SHP77 (cell line): ENCODE measurements at places on chromosomes 7 and 10.

DNA sequence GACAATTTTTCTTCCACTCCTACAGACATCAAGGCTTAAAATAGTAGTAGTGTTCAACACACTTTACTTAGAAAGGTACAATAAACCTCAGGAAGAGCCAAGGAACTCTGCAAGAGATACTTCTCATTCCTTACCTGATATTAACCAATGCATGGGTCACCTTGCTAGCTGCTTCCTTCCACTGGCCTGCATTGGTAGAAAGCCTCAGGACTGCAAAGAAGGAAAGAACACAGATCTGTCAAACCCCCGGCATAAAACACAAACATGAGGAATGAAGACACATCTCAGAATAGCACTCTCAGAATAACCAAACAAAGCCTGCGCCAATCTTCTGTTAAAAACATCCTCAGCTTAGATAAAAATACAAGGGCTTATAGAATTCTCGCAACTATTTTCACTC is 96.1 kb upstream of the KCNIP2 start:
- no peak for DNase-seq

DNA sequence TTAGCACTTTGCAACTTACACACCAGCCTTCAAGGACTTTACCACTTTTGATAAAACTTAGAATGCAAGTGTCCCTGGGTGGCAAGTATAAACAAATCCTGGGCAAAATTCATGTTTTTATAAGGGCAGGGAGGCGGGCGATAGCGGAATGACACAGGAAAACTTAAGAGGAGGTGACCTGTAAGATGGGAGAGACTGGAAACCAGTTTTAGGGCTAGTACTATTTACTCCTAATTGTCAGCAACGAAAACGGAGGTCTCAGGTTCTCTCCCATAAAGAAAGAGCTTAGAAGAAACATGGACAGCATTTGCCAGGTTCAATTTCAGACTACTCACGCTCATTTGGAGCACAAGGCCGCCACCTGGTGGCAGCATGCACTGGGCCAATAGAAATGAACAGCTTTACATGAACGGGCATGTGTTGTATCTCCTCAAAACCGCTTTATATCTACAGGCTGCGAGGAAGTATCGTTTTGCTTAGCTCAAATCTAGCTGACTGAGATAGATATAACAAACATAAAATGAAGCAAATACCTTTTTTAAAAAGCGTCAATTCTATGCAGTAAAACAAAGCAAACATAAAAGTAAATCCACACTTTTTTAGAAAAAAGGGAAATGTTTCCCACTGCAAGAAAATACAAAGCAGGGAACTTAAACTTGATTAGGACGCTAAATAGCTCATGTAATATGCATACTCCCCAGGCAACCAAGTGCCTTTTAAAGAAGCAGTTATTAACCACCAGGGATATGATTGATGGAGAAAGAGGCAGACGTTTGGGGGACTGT is 37.6 kb upstream of the SVOPL start:
- DNase-seq = peak; percentile 83

GRCh38 chr10:29407280-29407858 is 118.5 kb downstream of the LYZL1 start:
- no peak for DNase-seq

- peak; percentile 76 for DNase-seq
Measured at GRCh38 chr10:42475168-42476098, 162.9 kb downstream of the ZNF33B start.

GRCh38 chr7:151660141-151660540 is 140.4 kb upstream of the RHEB start:
- no peak for DNase-seq

GRCh38 chr7:29381206-29382094 is 182.2 kb upstream of the PRR15 start:
- no peak for DNase-seq

GRCh38 chr7:80869821-80870751 is 48.8 kb downstream of the SEMA3C start:
- DNase-seq = no peak

DNA sequence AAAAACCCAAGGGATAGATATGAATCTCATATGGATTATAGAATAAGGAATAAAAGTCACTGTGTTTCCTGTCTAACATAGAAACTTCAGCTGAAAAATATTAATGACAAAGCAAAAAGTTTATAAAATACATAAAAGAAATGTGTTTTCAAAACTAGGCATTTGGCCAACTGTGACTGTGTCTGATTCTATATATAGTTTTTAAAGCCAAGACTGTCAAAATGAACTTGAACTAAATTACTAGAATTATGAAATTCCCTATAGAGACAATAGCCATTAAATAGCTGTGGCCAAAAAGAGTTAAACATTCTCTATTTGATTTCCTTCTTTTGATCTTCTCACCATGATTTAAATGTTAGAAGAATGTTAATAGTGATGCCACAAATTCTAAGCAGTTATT is 311.2 kb upstream of the SEMA3D start:
- no peak for DNase-seq

- no peak for DNase-seq
Measured at GRCh38 chr7:23598296-23598695, 1.1 kb downstream of the CCDC126 start.

GRCh38 chr7:41065663-41066062 is 637.2 kb downstream of the INHBA start:
- no peak for DNase-seq

- DNase-seq = no peak
Measured at GRCh38 chr7:123944395-123944794, 19.4 kb downstream of the SPAM1 start.

- no peak for DNase-seq
Measured at GRCh38 chr7:157442456-157442855, 105.7 kb downstream of the DNAJB6 start.

DNA sequence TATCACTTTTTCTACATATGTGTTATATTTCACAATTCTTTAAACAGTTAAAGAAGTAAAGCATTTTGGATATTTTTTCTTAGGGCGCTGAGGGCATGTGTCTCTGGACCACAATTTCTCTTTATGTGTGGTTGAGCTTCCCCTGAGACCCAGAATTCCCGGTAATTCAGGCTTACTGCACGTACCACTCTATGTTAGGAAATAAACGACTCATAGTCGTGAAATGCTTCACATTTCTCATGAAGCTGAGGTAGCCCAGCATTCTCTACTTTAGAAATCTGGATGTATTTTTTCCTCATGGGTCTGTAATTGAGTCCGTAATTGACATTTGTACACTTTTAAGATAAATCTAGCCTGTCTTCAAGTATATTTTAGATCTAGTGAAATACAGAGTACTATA is 170.6 kb downstream of the FZD1 start:
- no peak for DNase-seq

- no peak for DNase-seq
Measured at GRCh38 chr10:123634221-123634620, 31.9 kb upstream of the GPR26 start.

GRCh38 chr7:70890147-70890969 is 241.6 kb upstream of the GALNT17 start:
- DNase-seq = no peak

GRCh38 chr7:1401011-1401410 is 58.3 kb downstream of the MICALL2 start:
- no peak for DNase-seq

- DNase-seq = no peak
Measured at GRCh38 chr7:78017591-78018100, 219.1 kb downstream of the PHTF2 start.

DNA sequence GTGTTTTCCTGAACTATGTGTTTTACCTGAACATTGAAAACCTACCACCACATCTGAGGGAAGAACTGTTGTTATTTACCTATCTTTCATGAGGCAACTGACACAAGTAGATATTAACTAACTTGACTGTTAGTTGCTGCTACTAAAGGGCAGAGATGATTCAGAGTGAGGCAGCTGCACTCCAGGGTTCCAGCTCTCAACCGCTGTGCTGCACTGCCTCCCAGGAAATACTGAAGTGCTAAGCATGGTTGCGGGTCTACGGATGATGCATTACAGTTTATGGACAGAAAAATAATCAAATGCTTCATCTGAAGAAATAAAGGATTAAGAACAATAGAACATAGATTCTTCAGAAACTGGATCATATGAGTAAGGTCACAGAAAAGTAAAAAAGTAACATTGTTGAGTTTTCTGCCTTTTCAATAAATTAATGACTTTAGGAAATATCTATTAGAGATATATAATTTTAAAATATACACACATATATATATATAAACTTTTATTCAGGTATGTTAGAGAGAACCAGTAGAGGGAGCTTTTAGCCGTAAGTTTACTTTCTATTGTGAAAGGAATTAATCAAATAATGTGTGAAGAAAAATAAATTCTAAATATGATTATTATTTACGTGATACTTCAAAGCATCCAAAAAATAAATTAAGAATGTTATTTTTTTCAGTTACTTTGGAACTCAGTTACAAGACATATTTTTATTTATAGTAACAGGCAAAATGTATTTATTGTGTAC is 620.0 kb downstream of the CNTNAP2 start:
- DNase-seq = peak; percentile 37

- no peak for DNase-seq
Measured at GRCh38 chr10:112779025-112779770, 170.8 kb upstream of the TCF7L2 start.

GRCh38 chr10:31580646-31581045 is 261.6 kb downstream of the ZEB1 start:
- DNase-seq = no peak

DNA sequence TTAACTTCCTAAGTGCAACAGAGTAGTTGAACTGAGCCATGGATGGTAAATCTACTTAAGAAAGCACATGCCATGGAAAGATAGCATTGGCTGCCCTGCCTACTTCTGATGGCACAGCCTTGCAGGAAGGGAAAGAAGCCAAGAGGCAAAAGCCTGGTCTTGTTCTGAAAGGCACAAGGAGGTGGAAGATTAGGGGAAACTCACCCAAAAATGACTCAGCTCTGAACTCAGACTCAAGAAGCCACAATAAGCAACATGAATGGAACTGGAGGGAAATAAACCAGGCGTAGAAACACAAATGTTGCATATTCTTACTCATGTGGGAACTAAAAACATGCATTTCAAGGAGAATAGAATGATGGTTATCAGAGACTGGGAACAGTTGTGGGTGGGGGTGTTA is 20.8 kb upstream of the ALOX5 start:
- DNase-seq = no peak

GRCh38 chr7:17371671-17372524 is 73.4 kb downstream of the AHR start:
- no peak for DNase-seq

GRCh38 chr7:40870108-40870507 is 735.3 kb downstream of the SUGCT start:
- DNase-seq = no peak

DNA sequence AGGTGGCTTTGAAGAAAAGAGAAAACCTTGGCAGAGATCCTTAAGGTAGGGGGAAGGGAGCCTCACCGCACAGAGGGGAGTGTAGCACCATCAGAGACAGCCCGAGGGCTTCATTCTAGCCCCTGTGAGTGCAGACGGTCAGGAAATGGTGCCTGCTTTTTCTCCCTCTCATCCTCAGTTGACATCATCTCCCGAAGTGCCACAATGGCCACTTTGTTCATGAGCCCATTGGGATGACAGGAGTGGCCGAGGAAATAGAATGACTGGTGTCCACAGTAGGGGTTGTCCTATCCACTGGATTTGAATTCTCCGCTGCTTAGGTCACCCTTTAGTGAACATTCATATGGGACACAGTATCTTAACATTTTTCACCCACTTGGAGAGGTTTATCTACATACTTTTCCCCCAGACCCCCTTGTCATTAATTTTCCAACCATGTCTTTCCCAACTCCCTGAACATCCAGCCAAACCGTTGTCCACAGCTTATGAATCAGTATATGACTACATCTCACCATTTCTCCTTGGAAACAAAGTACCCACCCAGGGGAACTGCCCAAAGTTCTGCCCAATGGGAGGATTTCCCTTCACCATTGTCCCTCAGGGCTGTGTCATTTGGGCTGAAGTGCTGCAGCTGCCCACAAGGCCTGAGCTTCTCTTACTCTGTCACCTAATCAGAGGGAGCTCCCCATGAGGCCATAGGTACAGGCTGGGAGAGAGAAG is 108.8 kb downstream of the ADCY1 start:
- no peak for DNase-seq

GRCh38 chr10:94626476-94626875 is 57.1 kb upstream of the CYP2C18 start:
- no peak for DNase-seq

DNA sequence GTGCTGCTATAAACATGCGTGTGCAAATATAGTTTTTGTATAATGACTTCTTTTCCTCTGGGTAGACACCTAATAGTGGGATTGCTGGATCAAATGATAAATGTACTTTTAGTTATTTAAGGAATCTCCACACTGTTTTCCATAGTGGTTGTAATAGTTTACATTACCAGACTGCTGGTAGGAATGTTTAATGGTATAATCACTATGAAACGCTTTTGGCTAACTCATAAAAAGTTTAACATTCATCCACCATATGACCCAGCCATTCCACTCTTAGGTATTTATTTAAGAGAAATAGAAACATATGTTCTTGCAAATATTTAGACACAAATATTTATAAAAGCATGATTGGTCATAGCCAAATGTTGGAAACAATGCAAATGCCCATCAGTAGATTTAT is 32.1 kb upstream of the TFEC start:
- DNase-seq = no peak

GRCh38 chr7:139479620-139480019 is 3.9 kb downstream of the KLRG2 start:
- no peak for DNase-seq

DNA sequence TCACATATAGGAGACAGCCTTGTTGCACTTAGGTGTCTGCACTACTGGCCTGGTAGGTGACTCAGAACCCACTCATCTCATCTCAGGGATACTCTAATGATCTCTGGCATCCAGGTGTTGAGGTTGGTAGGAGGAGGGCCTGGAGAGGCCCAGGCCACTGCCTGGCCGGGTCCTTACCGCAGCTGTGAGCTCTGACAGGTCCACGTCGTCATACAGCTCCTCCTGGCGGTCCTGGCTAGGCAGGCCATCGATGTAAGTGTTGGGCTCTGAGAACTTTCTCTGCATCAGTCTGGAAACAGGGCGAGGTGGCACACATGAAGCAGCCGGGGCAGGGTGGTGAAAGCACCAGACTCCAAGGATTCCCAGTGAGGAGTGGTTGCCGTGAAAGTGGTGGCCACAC is 62.1 kb downstream of the VWA2 start:
- DNase-seq = no peak

DNA sequence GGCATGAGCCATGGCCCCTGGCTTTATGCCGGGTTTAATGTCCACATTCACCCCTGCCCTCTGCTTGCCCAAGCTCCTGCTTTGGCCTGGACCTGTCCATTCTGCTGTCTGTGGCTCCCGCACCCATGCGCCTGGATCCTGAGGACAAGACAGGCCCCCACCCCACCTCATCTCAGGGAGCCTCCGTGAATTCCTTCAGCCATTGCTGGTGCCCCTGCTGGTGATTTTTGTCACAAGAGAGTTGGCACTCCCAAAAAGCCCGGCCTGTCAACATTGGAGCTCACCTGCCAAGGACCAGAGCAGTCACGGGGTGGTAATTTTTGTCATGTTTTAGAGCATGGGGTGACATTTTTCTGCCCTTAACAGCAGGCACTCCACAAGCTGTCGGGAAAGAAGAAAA is 127.5 kb upstream of the PLXNA4 start:
- DNase-seq = no peak

GRCh38 chr10:9166770-9167169 is 1112.3 kb downstream of the GATA3 start:
- DNase-seq = no peak
